Stomach (tissue), 19 donors: ENCODE measurements at places on chromosomes 1 and 21. TPM values are rescaled to one million over a fixed set of nuclear protein-coding genes. Genes with fewer than 3 reads are reported as not detected.

Gene LCE2B
- total RNA-seq, result not detected

Gene FOXE3
- total RNA-seq, result not detected

Gene BNIPL
- not detected for total RNA-seq

Gene CELA3A
- total RNA-seq, result not detected

Gene RSPH1
- 8.9 TPM for total RNA-seq

Gene FUCA1
- 29.0 TPM for total RNA-seq

Gene PLA2G5
- not detected for total RNA-seq

DNA sequence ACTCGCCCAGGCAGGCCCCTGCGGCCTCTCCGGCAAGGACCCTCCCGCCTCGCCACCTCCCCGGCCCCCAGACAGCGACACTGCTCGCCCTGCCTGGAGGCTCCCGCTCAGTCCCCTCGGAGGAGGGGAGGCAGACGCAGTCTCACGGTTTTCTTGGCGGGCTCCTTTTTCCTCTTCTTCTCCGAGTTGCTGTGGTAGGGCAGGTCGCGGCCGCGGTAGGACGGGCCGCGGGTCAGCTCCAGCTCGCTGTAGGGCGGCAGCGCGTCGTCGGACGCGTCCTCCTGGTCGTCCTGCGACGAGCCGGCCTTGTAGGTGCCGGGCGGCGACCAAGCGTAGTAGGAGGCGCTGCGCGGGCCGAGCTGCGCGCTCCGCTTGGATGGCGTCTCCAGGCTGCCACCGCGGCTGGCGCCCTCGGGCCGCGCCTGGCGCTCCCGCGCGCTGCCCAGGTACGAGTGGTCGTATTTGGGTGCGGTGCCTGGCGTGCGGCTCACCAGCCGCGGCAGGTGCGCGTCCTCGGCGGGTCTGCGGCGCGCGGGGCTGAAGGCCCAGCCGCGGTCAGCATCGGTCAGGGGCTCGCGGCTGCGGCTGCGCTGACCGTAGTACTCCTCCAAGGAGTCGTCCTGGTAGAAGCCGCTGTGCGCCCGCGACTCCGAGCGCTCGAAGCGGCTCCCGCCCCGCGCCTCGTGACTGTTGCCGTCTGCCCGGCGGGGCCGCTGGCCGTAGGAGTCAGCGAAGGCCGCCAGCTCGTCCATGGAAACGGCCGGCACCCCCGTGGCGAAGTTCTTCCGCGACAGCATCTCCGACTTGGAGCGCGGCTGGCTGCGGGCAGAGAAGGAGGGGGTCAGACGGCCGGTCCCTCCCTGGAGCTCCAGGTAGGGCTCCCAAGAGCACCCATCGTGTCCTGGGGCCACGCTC lies 44.8 kb upstream of the TADA1 start:
- DNase-seq, result peak; percentile 59

DNA sequence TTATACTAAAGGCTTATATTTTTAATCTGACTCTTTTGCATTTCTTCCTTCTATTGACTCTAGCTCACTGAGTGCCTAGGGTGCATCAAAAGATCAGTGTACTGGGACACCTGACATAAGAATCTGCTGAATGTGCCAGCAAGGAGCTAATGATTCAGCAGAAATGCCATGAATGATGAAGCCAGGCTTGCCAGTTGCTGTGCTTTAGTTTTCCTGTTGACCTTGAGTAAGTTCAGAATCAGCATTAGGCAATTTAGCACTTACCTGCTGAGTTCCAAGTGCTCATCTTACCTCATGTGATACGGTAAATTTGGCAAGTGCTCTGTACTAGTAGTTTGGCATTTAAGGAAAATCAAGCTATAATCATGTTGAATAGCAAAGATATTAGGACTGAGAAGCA lies 523.2 kb upstream of the B3GALT2 start:
- no peak for DNase-seq

GRCh38 chr1:239755107-239755912 lies 336.4 kb upstream of the FMN2 start:
- DNase-seq, result no peak

DNA sequence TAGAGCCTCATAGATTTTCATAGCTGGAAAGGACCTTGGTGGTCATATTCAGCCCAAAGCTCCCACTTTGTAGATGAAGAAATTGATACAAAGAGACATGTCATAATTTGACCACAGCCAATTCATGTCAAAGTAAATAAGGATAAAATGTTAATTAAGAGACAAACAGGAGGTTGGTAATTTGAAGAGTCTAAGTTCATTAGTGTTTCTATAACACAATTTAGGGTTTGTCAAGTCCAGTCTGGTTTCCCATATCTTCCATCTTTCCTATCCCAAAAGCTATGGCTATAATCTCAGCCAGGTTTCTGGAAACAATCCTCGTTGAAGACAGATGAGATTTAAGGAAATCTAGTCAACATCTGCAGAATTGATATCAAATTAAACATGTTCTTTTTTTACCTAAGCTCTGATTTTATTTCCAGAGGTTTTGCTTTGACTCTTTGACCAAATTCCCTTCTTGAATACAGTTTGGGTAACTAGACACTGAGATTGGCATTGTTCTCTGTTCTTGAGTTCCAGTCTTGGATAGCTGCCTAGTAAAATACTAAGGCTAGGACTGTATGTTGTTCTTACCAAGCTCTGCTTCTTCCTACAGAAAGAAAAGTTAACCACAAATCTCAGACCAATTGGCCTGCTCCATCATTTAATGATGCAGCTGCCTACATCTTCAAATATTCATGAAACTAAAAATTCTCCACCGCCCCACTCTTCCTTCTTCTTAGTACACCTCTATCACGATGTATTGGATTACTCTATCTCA lies 62.0 kb downstream of the SLC44A5 start:
- no peak for DNase-seq

- no peak for DNase-seq
These were observed 736.4 kb downstream of the MATN1 start for GRCh38 chr1:29986986-29987385.

- DNase-seq, result peak; percentile 30
These were observed 48.8 kb upstream of the RAP1A start for GRCh38 chr1:111570781-111571181.

- DNase-seq, result no peak
These were observed 16.2 kb upstream of the RGS1 start for GRCh38 chr1:192559115-192560006.

DNA sequence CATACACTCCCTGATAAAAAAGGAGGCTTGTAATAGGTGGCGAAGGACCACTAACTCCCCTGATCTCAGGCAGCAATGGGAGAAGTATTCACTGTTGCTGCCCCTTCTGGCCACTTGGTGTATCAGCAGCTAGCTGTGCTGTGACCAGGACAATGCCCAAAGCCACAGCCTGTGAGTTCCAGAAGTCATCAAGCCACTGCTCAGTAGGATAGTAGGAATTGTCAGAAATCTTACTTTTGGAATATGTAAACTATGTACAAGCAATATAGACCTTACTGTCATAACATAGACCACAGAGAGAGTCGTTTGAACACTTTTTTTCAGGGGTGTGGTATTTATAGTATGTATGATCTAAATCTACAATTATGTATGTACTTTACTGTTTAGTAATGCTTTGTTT lies 248.3 kb upstream of the CAMK1G start:
- DNase-seq, result peak; percentile 49

DNA sequence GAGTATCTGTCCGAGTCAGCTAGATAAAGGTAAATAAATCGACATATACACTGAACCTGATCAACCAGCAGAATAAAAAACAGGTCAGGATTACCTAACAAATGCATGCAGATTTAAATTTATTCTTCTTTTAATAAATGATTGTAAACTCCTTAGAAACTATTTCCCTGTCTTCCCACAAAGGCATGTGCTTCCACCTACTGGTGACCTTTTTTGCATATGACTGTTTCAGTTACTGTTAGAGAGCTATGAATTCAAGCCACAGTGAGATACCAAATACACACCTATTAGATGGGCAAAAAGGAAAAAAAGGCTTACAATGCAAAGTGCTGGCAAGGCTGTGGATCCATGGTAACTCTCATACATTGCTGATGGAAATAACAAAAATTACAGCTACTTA lies 957.4 kb upstream of the NCAM2 start:
- DNase-seq, result peak; percentile 40

DNA sequence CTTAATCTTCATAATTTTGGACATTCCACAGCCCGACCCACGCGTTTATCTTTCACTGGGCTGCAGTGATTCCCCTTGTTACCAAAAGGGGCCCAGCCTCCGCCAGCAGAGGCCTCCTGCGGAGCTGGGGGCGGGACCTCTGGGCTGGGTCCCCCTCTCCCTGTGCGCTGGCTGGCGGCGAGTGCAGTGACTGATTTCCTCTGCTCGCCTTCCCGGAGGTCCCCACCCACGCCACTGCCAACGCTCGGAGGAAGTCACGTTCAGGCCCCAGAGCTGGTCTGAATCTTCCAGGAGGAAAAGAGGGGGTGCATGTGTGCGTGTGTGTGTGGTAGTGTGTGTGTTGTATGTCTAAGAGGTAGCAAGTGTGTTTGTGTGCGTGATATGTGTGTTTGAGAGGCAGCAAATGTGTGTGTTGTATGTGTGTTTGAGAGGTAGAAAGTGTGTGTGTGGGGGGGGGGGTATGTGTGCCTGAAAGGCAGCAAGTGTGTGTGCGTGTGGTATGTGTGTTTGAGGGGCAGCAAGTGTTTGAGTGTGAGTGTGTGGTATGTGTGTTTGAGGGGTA lies 35.0 kb upstream of the JAK1 start:
- DNase-seq, result peak; percentile 88

DNA sequence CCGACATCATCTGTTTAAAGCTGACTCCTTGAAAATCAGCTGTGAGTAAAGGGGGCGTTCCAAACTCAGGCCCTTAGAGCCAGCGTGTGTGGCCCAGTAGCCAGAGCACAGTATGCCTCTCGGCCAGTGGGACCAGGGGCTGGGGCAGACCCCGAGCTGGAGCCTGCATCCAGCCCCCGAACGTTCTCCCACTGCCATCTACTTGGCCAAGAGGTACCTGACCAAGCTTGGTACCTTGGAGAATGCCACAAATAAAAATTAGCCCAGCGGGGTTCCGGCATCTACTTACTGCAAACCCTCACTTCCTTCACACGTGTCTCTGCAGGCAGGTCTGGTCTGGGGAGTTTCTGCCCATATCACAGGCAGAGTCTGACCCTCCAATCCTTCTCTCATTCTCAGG lies 56.7 kb upstream of the COL6A2 start:
- DNase-seq, result no peak

DNA sequence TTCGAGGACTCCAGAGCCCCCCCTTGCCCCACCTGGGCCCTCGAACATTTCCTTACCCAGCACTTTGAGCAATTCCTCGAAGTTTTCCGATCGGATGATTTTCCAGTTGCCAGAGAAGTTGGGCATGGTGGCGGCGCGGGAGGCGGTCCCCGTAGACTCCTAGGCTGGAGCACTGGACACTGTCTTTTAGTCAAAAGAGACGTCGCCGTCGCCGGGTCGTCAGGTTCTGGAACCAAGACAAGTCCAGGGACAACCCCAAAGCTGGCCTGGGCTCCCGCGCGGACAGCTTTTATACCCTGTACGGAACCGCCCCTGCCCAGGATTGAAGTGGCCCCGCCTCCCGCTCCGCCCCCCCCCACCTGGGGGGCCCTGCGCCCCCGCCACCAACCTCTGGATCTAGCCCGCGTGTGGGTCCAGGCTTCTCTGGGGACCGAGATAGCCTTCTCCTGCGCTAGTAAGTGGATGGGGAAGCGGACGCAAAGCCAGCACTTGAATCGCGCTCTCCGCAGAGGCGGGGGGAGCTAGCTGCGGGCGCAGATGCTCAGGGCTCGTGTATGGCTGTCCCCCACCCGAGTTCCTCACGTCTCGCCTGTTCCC lies at the start of gene CRABP2:
Gene CRABP2, minus strand, starts transcription at position 263 of the 597 bp plus-strand sequence. Its CDS starts 137 bp downstream, at position 126.
- peak; percentile 79 for DNase-seq

GRCh38 chr1:190540366-190540765 lies 62.7 kb upstream of the BRINP3 start:
- no peak for DNase-seq

GRCh38 chr21:25313829-25314228 lies 293.5 kb downstream of the MRPL39 start:
- DNase-seq, result no peak

GRCh38 chr1:914131-914890 lies 9.4 kb upstream of the SAMD11 start:
- DNase-seq, result peak; percentile 7

GRCh38 chr1:228317411-228317828 lies 89.2 kb downstream of the TRIM11 start:
- no peak for DNase-seq

GRCh38 chr1:39174390-39175081 lies 30.0 kb upstream of the MACF1 start:
- no peak for DNase-seq

GRCh38 chr1:89312572-89312971 lies 39.9 kb upstream of the GBP5 start:
- no peak for DNase-seq

- peak; percentile 75 for DNase-seq
These were observed 8.2 kb upstream of the SMCP start for GRCh38 chr1:152869808-152870419.

GRCh38 chr1:53871221-53871620 lies 18.4 kb downstream of the YIPF1 start:
- DNase-seq, result no peak

DNA sequence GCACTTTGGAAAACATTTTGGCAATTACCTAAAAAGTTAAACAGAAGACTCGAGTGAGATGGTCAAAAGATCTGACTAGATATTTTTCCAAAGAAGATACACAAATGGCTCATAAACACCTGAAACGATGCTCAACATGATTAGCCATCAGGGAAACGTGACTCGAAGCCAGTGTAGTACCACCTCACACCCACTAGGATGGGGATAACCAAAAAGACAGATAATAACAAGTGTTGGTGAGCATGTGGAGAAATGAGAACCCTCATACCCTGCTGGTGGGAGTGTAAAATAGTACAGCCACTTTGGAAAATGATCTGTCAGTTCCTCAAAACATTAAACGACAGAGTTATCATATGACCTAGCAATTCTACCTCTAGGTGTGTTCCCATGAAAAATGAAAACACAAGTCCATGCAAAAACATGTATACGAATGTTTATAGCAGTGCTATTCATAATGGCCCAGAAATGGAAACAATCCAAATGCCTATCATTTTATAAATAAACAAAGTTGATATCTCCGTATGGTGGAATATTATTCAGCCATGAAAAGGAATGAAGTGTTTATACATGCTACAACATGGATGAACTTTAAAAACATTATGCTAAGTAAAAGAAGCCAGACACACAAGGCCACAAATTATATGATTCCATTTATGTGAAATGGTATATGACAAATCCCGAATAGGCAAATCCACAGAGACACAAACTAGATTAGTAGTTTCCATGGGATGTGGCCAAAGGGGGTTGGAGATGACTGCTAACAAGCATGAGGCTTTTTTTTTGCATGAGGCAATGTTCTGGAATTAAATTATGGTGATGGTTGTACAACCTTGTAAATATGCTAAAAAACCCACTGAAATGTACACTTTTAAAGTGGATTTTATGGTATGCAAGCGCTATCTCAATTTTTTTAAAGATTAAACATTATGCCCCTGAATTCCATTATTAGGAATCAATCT lies 625.3 kb downstream of the KIF26B start:
- no peak for DNase-seq
